ENCODE measurements at places on chromosomes 13 and 19. TPM values are rescaled to one million over a fixed set of nuclear protein-coding genes. Genes with fewer than 3 reads are reported as not detected.

The CBLC gene
- 9.9 TPM for total RNA-seq

The ING1 gene
- total RNA-seq, result 12.6 TPM

The UHRF1 gene
- 21.2 TPM for total RNA-seq

GRCh38 chr13:88840085-88840484 is 1168.9 kb downstream of the SLITRK5 start:
- no peak for DNase-seq

The EDNRB gene
- 0.75 TPM for total RNA-seq

- no peak for DNase-seq
Measured at GRCh38 chr13:111903143-111903542, 163.8 kb upstream of the SOX1 start.
